ENCODE measurements at places on chromosomes 2 and 18. TPM values are rescaled to one million over a fixed set of nuclear protein-coding genes. Genes with fewer than 3 reads are reported as not detected.

Gene SCYGR4
- total RNA-seq, result not detected

Gene MTERF4
- 28.2 TPM for total RNA-seq

Gene EIPR1
- 28.8 TPM for total RNA-seq

Gene CFAP65
- not detected for total RNA-seq

Gene GPBAR1
- 0.13 TPM for total RNA-seq

Gene SP140
- not detected for total RNA-seq

Gene UGT1A3
- total RNA-seq, result not detected

Gene ARHGAP28
- 2.3 TPM for total RNA-seq

Gene GAREM1
- 0.25 TPM for total RNA-seq

Gene MAL
- not detected for total RNA-seq

Gene MEP1B
- not detected for total RNA-seq

Gene VSNL1
- total RNA-seq, result not detected

Gene UNC50
- 30.2 TPM for total RNA-seq

Gene ZNF892
- total RNA-seq, result 3.6 TPM

Gene ERFE
- 0.13 TPM for total RNA-seq

Gene DNAH6
- under 0.01 TPM for total RNA-seq

Gene ADGRF3
- 0.13 TPM for total RNA-seq

Gene PER2
- total RNA-seq, result 1.7 TPM

Gene ANKRD30BL
- not detected for total RNA-seq

Gene GPAT2
- total RNA-seq, result 5.6 TPM

Gene KATNAL2
- 0.25 TPM for total RNA-seq

Gene NABP1
- 8.5 TPM for total RNA-seq

Gene LRRC30
- total RNA-seq, result not detected

Gene PTPRM
- 32.3 TPM for total RNA-seq

Gene MAP3K19
- not detected for total RNA-seq

Gene MYO3B
- not detected for total RNA-seq

Gene TDRD15
- total RNA-seq, result not detected

Gene NR4A2
- total RNA-seq, result 0.25 TPM

Gene AMER3
- not detected for total RNA-seq

Gene CCDC68
- total RNA-seq, result 0.26 TPM

Gene CRYBA2
- not detected for total RNA-seq

Gene FAM210A
- total RNA-seq, result 15.0 TPM

Gene DPP10
- not detected for total RNA-seq

Gene CNRIP1
- total RNA-seq, result 44.9 TPM

Gene RAB1A
- 81.7 TPM for total RNA-seq

Gene GAL3ST2
- total RNA-seq, result not detected

Gene CASP10
- total RNA-seq, result 40.7 TPM

Gene CD8B2
- not detected for total RNA-seq

Gene REG3A
- total RNA-seq, result not detected

Gene NEU2
- not detected for total RNA-seq

Gene DUSP2
- total RNA-seq, result 0.76 TPM

Gene FSIP2
- under 0.01 TPM for total RNA-seq

Data from dermis microvascular lymphatic vessel endothelial cell (primary cell).